ENCODE measurements at places on chromosomes 2 and 18.

DNA sequence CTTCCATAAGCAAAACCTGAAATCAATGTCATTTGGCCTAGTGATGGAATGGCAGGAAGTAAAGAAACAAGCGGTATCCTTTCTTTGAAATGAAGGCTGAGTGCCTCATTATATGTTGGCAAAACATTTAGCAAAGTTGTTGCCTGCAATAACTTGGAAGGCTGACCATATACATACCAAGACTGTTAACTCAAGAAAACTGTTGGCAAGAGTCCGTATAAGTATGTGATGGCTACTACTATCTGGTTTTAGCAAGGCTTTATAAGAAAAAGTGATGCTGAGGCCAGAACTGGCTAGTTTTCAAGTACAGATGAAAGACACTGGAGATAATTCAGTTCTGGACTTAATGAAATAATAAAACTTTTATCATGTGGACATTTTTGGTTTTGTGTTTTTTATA is 356.2 kb downstream of the ZNF521 start:
- no peak for DNase-seq

DNA sequence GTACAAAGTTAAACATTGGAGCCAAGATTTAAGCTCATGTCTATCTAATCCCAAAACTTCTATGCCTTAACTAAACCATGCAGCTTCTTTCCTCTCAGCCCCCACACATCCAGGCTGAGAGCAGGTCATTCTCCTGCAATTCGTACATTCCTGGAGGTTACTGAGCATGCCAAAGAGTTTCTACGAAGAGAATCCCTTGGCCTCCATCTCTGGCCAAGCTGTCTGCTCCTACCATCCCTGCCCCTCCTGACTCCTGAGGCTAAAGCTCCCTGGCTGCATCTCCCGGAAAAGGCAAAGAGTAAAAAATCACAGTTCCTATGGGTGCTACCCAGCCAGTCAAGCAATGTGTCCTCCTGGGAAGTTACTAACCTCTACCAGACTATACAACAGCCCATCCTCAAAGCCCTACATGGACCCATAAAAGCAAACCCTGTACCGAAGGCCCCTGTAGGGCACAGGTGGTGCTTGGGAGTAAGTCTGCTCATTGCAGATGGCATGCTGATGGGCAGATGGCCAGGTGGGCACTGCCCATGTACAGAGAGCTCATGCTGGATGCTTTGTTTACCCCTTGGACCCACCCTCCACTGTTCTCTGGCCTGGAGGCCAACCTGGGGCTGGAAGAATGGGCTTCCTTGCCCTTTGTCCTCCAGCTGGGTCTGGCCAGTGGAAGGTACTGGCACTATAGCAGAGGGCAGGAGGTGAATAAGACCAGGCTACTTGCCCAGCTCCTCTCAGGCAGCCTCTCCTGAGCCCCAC is 99.5 kb downstream of the TTC32 start:
- DNase-seq, result no peak

GRCh38 chr2:240440704-240441320 is 5.3 kb downstream of the GPC1 start:
- DNase-seq, result no peak

GRCh38 chr2:46471-47345 is at the start of gene FAM110C:
FAM110C (minus strand) TSS chr2:46505; CDS start chr2:46385, 120 bp downstream.
- no peak for DNase-seq

- no peak for DNase-seq
Observed at GRCh38 chr2:136055929-136056688, 61.8 kb downstream of the CXCR4 start.

DNA sequence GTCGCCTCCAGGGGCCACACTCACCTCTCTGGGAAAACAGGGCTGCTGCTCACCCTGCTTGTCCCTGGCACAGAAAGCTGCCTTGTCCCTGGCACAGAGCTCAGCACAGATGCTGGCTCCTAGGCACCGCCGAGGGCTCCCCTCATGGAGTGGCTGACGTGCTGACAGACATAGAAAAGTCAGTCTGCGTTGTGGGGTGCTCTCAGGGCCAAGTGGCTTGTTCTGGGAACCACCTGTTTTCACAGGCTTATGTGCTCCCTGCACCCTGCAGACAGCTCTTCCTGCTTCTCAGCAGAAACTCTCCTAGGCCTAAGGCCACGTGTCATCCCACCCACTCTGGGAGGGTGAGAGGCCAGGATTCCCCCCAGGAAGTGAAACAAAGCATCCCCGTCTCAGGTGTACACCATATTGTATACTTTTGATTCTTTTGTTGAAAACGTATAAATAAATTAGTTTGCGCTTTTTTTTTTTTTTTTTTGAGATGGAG is 84.7 kb upstream of the TMEM200C start:
- no peak for DNase-seq

- DNase-seq, result no peak
Observed at GRCh38 chr2:8607606-8608005, 74.2 kb upstream of the ID2 start.

- DNase-seq, result no peak
Observed at GRCh38 chr18:77099485-77100370, 32.9 kb downstream of the MBP start.

DNA sequence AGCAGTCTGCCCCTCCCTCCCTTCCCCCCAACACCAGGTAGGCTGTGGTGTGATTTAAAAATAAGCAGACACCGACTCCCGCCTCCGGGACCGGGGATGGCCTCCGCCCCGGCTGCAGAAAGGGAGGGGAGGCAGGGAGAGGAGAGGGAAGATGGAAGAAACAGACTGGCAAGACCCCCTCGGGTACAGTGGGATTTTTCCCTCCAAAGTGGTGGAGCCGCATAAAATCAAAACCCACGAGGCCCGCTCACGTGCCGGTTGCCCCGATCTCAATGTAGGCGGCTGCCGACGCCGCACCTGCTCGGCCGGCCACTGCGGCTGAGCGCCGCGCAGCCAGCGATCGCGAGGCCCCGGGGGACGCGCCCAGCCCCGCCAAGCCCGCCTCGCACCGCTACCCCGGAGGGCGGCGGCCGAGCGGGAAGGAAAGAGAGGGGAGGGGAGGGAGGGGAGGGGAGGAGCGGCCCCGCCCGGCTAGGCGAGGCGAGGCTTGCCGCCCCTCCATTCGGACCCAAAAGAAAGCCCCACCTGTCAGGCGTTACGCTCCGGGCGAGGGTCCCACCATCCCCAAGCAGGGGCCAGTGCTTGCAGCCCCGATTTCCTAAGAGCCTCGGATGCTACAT is 811 bp downstream of the ADD2 start:
- DNase-seq, result no peak

DNA sequence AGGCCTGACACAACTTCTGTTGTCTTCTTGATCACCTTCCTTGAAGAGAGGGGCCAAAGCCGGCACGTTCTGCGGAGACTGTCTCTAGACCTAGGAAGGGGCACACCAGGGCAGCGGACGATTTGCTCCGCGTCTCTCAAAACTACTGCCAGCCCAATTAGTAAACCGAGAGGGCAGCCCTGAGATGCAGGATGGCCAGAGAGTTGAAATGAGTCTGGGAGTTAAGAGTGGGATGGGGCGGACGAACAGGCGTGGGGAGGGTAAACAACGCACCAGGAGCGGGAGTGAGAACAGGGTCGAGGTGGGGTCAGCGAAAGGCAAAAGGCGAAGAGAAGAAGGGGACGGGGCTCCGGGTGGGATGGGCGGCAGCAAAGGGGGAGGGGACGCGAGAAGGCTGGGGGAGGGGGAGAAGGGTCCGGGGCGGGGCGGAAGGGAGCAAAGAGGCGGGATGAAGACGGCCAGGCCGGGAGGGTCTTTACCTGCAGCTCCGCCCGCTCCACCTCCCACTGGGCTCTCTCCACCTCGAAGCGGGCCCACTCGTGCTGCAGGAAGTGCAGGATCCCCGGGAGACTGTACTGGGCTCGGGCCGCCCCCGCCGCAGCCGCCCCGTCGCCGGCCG is 476 bp downstream of the STRN start:
- peak; percentile 11 for DNase-seq

DNA sequence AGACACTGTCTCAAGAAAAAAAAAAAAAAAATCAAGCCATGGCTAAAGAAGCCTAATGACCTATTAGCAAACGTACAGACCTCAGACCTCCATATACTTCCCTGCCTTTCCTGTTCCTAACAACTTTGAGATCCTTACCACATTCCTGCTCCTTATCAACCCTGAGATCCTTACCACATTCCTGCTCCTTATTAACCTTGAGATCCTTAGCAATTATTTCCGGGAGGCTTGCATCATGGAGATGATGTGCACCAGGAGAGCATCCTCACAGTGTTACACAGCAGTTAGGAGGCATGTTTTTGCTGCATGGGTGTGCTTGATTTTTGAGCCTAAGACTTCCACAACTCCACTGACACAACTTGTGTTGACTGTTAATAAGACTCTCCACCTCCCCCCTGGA is 54.6 kb upstream of the RASGRP3 start:
- no peak for DNase-seq

- no peak for DNase-seq
Observed at GRCh38 chr2:181421131-181421458, 36.1 kb upstream of the ITGA4 start.

DNA sequence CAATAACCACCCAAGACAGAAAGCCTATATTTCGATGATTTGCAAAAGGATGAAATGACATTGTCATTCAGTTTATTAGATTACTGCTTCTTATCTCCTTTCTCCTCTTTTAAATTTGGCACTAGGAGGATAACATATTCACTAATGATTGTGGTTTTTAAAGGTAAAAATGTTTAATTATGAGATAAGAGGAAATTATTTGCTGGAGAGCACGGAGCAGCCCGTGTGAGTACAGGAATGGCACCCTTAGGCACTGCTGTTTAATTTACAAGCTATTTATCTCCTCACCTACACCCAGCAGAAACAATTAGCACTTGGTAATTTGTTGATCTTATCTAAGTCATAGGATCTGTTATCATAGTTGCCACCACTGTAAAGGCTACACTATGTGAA is 87.4 kb upstream of the SP3 start:
- DNase-seq, result no peak

GRCh38 chr18:62998443-62998842 is 283.1 kb downstream of the PHLPP1 start:
- DNase-seq, result no peak

DNA sequence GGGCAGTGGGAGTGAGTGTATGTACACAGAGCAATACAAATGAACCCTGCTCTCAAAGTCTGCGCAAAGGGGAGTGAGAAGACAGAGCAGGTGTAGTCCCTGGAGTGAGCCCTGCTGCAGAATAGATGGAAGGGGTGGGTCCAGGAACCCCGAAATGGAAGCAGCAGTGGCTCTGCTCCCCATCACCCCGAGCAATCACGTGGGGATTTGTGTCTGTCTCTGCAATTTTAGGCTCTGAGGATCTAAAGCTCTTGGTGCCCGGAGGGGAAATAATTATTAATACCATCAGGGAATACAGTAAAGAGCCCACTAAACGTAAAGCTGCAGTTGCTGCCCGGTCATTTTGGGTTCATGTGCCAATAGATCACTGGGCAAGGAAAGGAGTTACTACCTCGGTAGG is 118.3 kb downstream of the LPIN1 start:
- DNase-seq, result no peak

- DNase-seq, result no peak
Observed at GRCh38 chr2:120844070-120844738, 108.5 kb downstream of the GLI2 start.

DNA sequence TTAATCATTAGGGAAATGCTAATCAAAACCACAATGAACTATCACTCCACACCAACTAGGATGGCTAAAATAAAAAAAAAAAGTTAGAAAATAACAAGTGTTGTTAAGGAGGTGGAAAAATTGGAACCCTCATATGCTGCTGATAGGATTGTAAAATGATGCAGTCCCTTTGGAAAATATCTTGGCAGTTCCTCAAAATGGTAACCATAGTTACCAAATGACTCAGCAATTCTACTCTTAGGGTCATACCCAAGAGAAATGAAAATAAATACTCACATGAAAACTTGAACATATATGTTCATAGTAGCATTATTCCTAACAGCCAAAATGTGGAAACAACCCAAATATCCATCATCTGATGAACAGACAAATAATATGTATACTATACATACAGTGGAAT is 15.7 kb upstream of the ACVR2A start:
- no peak for DNase-seq

DNA sequence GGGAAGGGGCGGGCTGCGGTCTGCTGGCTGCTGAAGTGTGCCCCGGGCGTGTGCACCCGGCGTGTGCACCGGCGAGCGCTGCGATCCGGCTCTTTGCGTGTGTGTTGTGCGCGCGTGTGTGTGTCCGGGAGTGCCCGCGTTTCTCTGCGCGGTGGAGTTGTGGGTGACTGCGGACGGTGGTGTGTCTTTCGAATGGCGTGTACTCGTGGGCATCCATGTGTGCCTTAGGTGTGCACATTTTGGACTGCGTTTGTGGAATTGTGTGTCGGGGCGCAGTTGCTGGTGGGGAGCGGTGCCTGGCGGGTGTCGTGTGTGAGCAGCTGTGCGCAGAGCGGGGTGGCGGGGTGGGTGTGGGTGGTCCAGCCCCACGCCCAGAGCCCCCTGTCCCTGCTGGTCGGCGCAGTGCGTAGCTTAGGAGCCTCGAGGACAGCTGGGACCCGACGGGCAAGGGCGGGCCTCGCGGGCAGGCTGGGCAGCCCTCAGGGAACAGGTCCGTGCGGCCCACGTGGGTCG is 533 bp downstream of the HPCAL1 start:
- no peak for DNase-seq

DNA sequence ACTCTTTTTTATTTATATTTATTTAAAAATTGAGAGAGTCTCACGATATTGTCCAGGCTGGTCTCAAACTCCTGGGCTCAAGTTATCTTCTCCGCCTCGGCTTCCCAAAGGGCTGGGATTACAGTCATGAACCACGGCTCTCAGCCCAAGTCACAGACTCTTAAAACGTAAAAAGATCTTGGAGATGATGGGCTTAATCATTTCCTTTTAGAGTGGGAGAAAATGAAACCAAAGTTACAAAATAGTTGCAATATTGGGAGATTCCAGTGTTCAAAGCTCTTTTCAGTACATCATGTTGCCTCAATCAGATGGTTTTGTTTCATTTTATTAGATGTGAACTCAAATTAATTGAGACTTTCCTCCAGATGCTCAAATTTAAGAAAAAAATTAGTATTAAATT is 151.4 kb upstream of the XPO1 start:
- DNase-seq, result no peak

- no peak for DNase-seq
Observed at GRCh38 chr18:55849391-55849790, 261.4 kb upstream of the TCF4 start.

GRCh38 chr2:163878718-163879117 is 142.9 kb upstream of the FIGN start:
- DNase-seq, result no peak

DNA sequence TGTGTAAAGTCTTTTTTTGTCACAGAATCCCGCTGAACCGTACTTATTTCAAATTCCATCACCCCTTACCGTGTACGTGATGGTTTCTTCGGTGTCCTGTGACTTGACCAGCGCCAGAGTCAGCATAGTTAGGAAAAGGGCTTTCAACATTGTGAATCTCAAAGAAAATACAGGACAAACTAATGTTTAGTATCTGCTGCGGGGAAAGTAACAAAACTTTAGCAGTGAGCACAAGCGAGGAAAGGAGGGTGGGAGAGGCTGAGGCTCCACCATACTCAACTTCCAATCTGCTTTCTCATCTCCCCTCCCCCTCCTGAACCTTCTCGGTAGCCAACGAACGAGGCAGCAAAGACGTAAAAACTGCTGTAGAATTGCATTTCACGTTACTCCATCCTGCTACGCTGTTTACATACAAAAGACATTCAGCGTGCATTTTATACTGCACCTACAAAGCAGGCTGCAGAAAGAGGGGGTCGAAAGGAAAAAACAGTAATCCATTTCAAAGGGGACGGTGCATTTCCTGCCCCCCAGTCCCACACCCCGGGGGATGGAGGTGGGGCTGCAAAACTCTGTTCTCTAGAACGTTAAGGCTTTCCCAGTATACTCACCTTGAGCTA is 1.2 kb downstream of the EFEMP1 start:
- no peak for DNase-seq

GRCh38 chr2:237875256-237876060 is 16.0 kb downstream of the RAMP1 start:
- DNase-seq, result no peak

Measured in stimulated activated CD8-positive, alpha-beta memory T cell treated with anti-CD3 and anti-CD28 coated beads, Interleukin-7, amount 100 ng/mL, for 24 hours (primary cell).